ENCODE measurements at places on chromosomes 4 and X.
A peak's percentile ranks its signal among the peaks of the same experiment; 100 is the strongest.

DNA sequence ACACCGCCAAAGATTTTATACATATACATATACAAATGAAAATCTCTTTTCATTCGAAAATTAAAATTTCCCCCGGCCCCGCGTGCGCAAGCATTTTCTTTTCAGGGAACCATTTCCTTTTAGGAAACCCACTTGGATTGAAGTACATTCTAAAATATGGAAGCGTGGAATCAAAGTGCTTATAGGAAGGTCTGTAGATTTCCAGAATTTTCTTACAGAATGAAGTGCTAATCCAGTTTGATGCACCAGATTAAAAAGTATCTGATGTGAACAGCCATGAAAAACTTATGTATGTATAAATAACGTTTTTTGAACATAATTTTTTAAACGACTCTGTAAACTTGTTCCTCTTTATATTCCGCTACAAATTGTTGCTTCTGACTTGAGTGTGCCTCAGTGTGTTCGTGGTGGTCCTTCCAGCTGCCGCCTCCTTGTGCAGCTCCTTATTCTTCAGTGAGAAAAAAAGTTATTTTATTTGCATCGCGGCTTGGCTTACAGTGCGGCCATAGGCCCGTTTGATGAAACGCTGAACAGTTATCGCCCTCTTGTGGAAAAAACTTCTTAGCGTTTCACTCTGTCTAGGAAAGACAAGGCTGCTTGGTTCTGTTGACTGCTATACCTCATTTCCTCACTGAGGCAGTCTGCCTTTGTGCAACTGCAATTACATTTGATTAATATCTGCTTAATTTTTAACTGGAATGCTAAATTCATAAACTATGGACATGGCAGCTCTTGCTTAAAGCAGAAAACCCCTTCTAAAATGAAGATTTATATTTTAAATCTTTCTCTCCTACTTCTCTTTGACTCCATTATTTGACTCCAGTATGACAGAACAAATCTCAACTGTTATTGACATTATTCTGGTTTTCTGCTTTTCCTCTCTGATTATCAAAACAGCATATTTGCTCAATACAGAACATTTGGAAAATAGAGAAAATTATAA lies 4.7 kb upstream of the NKX6-1 start:
- no peak for DNase-seq

GRCh38 chrX:96907516-96908272 lies 24.0 kb downstream of the RPA4 start:
- DNase-seq: no peak

DNA sequence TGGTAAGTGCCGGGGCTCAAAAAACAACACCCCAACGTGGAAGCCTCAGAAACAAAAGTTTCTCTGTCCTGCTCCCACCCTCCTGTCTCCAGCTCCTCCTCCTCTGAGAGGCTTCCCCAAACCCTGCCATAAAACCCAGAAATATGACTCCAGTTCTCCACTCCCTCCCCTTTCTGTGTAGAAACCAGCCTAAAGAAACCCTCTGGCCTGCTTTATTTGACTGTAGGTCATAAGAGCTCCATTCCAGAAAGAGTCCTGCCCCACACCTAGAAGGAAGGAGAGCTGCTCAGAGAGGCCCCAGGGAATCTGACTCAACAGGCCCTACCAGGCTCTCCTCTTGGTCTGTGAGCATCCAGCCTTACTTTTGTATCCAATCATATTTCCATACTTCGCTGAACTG lies 872 bp upstream of the S100P start:
- DNase-seq: no peak

GRCh38 chrX:154748712-154749339 lies 2.1 kb downstream of the GAB3 start:
- peak; percentile 44 for DNase-seq

- peak; percentile 50 for DNase-seq
Measured at GRCh38 chr4:76607266-76607799, 172.3 kb downstream of the SHROOM3 start.

Data from GM10248 (cell line).